Fibroblast of gingiva (primary cell): ENCODE measurements at places on chromosomes 7 and 10.
A peak's percentile ranks its signal among the peaks of the same experiment; 100 is the strongest.

- DNase-seq, result peak; percentile 53
Measured at GRCh38 chr10:110803830-110804338, 67.8 kb upstream of the PDCD4 start.

GRCh38 chr10:34237898-34238455, 577.1 kb downstream of the PARD3 start:
- no peak for DNase-seq

DNA sequence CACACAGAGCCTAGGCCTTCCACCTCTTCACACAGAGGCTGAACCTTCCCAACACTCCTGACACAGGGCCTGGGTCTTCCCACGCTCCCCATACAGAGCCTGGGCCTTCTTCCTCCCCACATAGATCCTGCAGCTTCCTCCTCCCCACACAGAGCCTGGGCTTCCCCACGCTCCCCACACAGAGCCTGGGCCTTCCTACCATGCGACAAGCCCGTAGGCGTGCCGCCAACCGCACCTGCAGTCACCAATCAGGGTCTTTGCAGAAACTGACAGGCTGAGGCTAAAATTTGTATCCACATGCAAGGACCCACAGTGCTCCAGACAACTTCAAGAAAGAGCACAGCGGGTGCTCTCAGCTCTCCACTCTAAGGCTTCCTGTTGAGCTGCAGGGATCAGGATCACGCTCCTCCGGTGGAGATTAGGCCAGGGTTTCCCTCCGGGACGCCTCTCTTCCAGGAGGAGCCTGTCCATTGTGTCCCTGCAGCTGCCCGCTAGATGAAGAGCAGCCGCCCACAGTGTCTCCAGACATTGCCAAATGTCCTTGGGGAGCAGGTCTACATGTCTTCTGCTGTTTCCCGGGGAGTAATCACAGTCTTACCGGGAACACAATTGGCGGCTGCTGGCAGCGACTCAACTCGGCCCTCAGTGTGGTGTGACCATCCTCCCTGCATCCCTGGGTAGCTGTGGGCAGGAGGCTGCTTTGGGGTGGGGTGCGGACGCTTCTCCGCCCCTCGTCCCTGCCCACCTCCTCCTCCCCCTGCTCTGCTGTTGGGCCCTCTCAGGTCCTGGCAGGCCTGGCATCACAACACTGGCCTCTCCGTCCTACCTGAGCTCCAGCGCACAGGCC, 9.7 kb downstream of the CFAP46 start:
- no peak for DNase-seq

- no peak for DNase-seq
Measured at GRCh38 chr7:81138870-81139269, 220.0 kb upstream of the SEMA3C start.

DNA sequence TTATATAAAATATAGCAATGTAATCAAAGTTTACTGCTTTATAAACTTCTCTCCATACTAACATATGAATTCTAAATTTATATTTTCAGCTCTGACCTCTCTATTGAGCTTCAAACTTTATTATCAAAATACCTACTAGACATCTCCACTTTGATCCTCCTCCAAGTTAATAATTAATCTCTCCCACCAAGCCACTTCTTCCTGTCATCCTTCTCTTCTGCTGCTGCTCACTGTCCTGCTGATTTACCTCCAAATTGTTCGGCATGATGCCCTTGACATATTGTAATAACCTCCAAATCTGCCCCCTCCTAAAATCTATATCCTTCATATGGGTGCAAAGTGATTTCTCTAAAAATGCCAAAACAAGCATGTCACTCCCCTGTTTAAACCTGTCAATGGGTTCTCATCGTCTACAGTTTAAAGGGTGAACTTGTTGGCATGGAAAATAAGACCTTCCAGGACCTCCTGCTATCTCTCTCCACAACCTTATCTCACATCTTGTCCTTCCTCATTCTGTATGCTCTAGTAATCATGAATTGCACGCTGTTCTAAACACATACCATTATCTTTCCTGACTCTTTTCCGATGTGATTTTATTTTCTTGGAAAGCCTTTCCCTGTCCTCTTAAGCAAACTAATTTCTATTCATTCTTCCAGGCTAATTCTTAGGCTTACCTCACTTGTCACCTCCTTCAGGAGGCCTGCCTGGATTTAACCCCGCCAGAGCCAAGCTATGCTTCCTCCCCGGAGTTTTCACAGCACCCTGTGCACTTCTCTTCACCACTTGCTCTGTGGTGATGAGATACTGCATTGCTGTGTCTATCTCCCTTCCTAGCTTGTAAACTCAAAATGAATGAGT, 52.1 kb upstream of the STK17A start:
- no peak for DNase-seq

GRCh38 chr7:16484453-16485158, 19.1 kb upstream of the SOSTDC1 start:
- DNase-seq, result no peak

DNA sequence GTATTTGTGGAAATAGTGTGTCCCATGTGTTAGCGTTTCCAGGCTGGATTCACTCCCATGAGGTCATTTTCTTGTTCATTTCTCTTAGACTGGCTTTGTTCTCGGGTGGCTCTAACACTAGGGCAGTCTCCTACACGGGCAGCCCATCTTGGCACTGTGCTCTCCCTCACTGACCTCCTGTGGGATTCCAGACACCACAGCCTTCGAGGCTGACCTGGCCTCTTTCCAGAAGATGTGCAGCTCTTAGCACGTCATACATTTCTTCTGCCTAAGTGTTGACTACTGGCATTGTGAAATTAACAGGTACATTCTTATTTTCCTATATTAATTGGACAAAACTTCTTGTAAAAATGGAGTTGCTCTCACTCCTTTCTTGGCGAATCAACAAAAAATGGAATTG, 72.8 kb downstream of the INSYN2A start:
- DNase-seq, result no peak

GRCh38 chr7:157268540-157268939, 68.3 kb upstream of the DNAJB6 start:
- DNase-seq, result no peak

- no peak for DNase-seq
Measured at GRCh38 chr7:47226696-47227095, 355.2 kb downstream of the TNS3 start.

DNA sequence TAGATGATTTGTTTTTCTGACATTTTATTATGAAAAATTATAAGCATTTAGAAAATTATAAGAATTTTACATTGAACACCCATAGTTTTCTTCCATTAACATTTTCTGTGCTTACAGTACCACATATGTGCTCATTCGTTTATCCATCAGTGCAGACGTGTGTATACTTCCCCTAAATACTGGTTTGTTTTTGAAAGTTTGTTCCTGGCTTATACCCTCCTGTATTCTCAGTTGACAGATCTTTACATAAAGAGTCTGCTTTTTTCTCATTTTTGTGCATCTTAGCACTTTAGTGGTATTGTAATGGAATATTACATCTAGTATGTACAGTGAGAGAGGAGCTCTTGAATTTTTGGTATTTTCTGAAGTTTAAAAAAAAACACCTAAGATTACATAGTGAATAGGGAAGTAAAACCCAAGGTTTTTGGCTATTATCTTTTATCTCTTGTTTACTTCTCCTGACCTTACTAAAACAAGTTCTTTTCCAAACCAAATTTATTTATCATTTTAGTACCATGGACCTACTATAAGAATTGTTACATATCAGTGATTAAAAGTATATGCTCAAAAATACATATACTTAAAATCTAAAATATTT, 8.1 kb downstream of the DLD start:
- no peak for DNase-seq
